Nucleus accumbens (tissue), 56 donors: ENCODE measurements at places on chromosomes 3 and 15.

GRCh38 chr15:88388686-88389085 lies 78.5 kb downstream of the MRPL46 start:
- no peak for DNase-seq

DNA sequence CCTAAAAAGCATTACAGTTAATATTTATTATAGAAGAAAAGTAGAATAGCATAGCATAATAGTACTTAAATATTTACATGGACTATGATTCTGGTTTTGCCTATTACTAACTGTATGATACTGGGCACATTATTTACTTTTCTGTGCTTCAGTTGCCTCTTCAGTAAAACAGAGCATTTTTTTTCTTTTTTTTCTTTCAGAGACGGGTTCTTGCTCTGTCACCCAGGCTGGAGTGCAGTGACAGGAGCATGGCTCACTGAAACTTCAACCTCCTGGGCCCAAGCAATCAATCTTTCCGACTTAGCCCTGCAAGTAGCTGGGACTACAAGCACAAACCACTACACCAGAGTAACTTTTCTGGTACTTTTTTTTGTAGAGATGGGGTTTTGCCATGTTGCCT lies 47.0 kb downstream of the GYG1 start:
- no peak for DNase-seq

GRCh38 chr3:193971261-193971751 lies 164.6 kb upstream of the HES1 start:
- DNase-seq, result no peak

DNA sequence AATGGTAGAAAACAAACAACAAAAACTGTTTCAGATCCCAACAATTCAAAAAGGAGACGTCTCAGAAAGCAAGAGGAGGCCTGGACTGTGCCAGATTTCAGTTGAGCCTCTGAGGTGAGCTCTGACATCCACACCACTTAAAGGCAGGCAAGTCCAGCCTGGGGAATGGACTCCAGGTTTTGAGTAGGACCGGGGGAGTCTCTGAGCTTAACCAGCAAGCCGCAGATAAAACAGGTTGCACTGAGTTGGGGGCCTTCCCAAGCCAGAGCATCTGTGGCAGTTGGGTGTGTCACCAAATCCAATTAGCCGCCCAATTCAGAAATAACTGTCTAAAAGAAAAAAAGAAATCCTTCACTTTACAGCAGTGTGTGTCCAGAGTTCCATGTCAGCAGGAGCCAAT lies 54.7 kb downstream of the OXNAD1 start:
- DNase-seq, result no peak

GRCh38 chr3:196175116-196175625 lies 36.0 kb downstream of the ZDHHC19 start:
- no peak for DNase-seq

- DNase-seq, result no peak
These were observed 29.8 kb downstream of the FBXL22 start for GRCh38 chr15:63626955-63627354.

DNA sequence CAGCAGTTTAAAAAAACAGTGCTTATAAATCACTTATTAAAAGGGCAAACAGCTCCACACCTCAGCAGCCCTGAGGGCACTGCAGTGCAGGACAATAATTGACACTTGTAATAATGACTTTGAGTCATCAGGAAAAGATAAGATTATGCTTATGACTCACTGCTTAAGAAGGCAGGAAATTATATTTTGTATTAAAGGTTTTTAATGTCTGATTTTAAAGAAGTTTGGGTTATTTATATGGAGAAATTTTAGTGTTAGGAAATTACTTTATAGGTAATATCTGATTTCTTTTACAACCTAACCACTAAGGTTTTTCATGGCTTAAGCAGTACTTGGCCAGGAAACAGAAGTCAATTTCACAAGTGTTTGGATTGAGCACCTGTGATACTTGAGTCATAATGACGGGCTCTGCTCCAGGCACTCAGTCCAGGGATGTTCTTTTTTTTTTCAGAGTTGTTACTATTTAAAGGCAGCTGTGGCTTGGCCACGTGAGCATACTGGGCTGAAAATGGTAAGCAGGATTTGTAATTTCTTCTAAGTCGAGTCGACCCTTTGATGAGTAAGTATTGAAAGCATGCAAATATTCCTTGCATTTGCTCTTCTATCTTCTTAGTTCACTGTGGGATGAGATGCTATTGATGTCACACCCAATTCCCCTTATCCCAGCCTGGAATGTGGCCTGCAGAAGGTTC lies 21.6 kb upstream of the SLC6A20 start:
- DNase-seq, result no peak

GRCh38 chr15:50210462-50211157 lies 28.6 kb downstream of the SLC27A2 start:
- no peak for DNase-seq

GRCh38 chr3:17420668-17421067 lies 321.8 kb downstream of the TBC1D5 start:
- no peak for DNase-seq

GRCh38 chr3:181885868-181886630 lies 174.3 kb downstream of the SOX2 start:
- no peak for DNase-seq

- no peak for DNase-seq
These were observed 36.7 kb upstream of the VILL start for GRCh38 chr3:37953707-37954394.

DNA sequence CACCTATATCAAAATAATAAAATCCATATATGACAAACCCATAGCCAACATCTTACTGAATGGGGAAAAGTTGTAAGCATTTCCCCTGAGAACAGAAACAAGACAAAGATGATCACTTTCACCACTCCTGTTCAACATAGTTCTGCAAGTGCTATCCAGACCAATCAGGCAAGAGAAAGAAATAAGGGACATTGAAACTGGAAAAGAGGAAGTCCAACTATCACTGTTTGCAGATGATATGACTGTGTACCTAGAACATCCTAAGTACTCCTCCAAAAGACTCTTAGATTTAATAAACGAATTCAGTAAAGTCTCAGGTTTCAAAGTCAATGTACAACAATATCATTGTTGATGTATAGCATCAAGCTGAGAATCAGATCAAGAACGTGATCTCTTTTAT lies 35.6 kb upstream of the FGF7 start:
- no peak for DNase-seq

GRCh38 chr15:101506491-101506890 lies 17.0 kb upstream of the PCSK6 start:
- no peak for DNase-seq

DNA sequence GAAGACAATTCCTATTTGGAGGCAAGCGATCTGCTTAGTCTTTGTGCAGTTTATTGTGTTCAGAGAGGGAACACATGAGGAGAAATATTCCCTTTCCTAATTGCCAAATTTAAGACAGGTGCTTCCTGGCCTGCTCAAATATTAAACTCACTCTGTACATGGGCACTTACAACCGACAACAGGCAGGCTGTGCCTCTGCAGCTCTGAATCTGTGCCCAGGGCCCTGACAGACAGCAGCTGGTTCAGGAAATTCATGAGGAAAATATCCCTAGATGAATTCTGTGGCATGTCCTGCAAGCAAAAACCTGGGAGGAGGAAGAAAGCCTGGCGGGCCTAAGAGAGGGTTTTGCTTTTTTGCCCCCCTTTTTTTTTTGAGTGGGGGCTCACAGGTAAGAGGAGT lies 169.3 kb upstream of the TRIM42 start:
- DNase-seq, result no peak

GRCh38 chr3:62134061-62134496 lies 239.3 kb downstream of the FEZF2 start:
- no peak for DNase-seq

- no peak for DNase-seq
These were observed 20.3 kb upstream of the ATOSA start for GRCh38 chr15:52699457-52699856.

GRCh38 chr3:52078781-52079560 lies 22.6 kb upstream of the DUSP7 start:
- no peak for DNase-seq

GRCh38 chr3:180420016-180420415 lies 181.9 kb upstream of the TTC14 start:
- no peak for DNase-seq

GRCh38 chr3:186669378-186670084 lies 3.7 kb downstream of the HRG start:
- DNase-seq, result no peak

DNA sequence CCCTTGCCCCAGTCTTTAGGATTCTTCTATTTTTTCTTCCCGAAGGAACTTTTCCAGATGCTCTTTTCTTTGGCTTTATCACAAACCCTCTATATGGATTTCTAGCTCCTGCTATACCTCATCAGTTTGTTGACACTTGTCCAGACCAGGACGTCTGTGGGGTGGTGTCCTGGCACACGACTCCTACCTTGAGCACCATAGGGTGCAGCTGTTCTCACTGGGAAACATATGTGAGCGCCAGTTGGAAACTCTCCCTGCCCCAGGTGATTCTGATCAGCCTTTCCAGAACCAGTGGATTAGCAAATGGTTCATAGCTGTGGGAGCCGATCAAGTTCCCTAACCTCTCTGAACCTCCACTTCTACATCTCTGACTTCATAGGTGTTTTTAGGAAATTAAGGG lies 40.6 kb upstream of the USP3 start:
- no peak for DNase-seq

DNA sequence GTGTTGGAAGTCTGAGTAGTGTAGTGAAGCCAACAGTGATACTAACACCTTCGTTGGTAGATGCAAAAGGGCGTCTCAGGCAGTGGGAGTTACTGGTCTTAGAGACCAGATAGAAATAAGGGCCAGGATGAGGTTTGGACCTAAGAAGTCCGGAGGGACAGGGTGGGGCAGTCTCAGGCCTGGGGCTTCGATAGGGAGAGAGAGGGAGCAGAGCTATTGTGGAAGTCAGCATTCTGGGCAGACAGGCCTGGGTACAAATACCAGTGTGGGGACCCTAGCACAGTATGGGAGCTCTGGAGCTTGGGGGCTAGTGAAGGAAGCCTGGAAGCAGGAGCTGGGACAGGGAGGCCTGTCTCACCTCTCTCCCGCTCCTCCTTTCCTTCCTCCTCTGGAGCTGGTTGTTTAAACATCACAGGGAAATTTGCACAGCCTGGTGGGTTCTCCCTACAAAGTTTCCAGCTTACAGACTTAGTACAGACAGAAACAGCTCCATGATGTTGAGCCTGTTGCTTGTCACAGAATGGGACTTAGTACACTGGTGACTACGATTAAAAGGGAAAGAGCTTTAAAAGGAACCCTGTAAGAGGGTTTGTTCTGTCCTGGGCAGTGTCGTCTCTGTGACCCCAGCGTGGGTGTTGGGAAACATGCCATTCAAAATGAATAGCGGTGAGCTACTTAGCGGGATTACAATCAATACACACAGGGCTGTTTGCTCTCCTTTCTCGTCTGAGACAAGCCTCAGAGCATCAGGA lies 76.4 kb upstream of the TNFAIP8L3 start:
- DNase-seq, result no peak

DNA sequence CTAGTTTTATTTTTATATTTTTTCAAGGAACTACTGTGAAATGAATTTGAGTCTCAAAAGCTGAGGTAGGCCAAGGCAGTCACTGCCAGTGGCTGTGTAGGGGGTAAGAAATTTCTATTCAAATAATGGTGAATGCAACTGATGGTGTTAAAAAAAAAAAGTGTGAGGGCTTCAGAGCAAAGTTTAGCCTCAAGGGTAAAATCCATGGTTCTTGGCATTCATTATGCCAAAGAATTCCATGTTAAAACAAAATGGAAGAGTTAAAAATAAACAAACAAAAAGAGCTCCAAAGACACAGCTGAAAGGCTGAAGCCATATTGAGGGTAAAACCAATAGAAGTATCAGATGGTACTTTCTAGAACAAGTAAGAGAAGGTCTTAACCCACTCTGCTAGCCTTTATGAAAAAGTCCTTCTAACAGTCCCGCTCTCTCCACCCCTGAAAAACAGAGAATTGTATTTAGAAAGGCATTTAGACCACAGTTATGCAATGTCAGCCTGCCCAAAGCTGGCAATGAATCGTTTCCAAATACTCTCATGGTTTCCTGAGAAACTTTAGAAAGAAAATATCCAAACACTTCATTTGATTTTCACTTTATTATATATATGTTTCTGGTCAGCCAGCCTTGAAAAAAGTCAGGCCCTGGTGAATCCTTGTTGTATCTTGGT lies 158.4 kb upstream of the GMNC start:
- no peak for DNase-seq

GRCh38 chr15:27278761-27279160 lies 307.8 kb downstream of the GABRG3 start:
- no peak for DNase-seq

- no peak for DNase-seq
These were observed 41.1 kb upstream of the NDUFB4 start for GRCh38 chr3:120554812-120555606.

DNA sequence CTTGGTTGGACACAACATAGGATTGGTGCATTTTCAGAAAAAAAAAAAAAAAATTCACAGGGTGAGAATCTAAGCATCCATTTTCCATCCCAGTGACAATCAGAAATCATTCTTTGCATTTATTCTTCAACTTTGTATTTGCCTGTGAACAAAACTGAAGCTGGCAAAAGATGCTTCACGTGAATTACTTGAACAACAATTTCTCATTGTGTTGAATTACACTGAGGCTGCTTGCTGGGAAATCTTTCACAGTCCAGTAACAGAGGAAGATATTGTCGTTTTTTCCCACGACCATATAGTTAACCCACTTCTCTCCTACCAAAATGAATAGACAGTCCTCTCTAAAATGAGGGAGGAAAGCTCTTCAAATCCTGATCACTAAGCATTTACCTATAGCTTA lies 4.3 kb upstream of the SLCO3A1 start:
- DNase-seq, result no peak
